ENCODE measurements at places on chromosomes 13 and 19.

DNA sequence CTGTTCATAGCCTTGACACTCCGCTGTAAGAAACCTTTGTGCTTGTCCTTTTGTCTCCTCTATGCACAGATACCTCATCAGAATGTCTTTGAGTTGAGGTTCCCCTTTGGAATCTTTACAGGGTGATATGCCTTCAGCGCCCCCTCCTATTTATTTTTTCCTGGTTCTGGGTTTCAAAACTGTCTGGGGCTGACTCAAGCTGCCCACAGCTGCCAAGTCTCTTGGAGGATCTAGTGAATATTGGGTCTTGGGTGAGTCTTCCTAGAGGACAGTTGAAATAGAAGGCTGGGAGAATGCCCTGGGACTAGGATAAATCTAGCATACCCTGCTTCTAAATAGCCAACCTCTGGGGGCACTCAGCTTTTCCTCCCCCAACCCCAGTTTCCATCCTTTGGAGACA, 930 bp downstream of the ZNF136 start:
- no peak for DNase-seq

DNA sequence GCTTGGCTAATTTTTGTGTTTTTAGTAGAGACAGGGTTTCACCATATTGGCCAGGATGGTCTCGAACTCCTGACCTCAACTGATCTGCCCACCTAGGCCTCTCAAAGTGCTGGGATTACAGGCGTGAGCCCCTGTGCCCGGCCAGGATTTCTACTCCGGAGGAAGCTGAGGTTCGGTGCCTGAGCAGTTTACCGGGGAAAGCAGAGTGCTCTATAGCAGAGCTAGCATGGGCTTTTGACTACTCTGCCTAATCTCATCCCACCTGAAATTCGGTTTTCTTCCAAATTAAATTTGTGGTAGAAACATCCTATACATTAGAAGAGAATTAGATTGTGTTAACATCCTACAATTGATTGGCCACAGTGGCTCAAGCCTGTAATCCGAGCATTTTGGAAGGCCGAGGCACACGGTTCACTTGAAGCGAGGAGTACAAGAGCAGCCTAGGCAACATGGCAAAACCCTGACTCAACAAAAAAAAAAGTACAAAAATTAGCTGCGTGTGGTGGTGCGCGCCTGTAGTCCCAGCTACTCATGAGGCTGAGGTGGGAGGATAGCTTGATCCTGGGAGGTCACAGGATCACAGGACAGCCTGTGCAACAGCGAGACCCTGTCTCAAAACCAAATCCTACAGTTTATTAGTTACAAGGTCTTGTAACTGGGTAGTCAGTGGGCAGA, 1.6 kb downstream of the RPL13A start:
- DNase-seq = no peak

DNA sequence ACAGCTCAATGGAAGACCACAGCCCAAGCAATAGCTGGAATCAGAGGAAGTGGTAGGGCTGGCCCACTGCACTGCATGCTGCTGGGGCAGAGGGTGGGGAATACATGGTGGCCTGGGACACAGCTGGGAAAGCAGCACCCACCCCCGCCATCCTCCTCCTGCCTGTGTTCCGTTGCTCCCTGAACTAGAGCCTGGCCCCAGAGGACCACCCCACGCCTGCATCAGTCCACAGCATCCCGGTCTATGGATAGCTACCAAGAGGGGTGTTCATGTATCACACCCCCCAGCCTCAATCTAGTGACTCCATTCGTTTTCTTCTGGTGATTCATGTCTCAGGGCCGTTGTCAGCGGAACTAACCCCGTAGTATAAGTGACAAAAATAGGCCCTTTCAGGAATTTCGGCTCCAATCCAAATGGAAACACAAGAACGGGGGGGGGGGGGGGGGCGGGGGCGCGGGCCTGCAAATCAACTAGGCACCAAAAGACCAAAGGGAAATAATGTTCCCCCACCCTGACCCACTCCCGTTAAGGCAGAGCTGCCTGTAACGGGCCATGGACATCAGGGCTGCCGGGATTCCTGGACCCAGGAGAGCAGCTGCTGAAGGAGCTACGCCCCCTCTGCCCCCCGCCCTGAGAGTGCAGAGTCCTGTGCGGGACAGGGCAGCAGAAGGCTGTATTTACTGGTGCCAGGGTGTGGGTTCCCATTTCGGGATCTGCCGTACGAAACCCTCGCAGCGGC, 18.9 kb upstream of the EPHX3 start:
- DNase-seq = no peak

- DNase-seq = no peak
Observed at GRCh38 chr13:100746953-100747683, 72.5 kb upstream of the TMTC4 start.

DNA sequence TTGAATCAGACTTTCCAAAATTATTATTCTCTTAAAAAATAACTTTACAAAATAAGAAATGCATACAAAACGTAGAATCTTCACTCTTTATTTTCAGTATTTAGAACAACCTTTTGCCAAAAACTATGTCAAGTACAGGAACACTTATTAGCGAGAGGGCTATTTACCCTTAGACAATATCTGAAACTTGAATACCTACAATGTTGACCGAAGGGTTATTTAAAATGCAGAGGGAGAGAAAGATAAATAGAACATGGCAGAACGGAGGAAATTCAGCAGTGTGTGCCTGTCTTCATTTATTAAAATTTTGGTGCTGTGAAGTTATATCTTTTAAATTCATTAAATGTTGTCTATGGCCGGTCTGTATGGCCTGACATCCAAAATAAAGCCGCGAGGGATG, 198.8 kb downstream of the EFNB2 start:
- no peak for DNase-seq

DNA sequence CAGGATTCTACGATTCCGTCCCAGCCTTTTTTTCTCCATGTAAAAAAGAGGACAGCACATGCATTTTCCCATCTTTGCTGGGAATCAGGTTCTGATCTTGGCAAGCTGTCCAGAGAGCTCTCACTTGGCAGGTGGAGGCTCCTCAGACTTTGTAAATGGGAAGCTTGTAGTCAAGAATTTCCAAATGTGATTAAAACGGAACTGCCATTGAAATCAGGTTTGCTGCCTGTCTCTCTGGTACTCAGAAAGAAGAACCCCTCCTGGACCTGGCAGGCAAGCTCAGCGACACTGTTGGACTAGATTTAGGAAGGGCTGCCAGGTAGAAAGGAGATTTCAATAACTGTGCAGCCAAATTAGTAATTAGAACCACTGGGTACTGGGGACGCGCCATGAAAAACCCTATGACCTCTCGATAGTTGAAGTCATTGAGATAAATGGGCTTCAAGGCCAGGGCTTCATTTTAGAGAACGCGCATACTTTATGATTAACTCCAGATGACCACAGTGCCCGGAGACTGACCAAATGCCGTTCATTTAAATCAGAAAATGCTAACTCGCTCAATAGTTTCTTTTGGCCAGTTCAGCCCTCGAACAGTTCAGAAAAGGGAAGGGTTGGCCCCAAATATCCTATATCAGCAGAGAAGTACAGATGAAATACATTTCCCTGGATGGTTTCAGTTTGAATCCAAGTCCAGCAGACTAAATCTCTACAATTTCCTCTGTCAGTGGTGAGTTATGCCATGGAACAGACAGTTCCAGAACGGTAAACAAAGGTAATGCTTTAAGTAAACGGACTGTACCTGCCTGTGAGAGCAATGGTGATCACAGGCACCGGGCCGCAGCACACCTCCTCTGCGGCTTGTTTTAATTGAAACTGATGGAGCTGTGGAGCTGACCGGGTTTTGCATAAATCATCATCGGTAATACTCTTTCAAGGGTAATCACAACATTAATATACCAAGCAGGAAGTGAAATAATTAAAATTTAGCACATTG, 517.4 kb downstream of the RFC3 start:
- DNase-seq = no peak

- no peak for DNase-seq
Observed at GRCh38 chr19:51027873-51028272, 1.5 kb upstream of the KLK11 start.

GRCh38 chr13:34372581-34372980, 554.6 kb downstream of the RFC3 start:
- no peak for DNase-seq

DNA sequence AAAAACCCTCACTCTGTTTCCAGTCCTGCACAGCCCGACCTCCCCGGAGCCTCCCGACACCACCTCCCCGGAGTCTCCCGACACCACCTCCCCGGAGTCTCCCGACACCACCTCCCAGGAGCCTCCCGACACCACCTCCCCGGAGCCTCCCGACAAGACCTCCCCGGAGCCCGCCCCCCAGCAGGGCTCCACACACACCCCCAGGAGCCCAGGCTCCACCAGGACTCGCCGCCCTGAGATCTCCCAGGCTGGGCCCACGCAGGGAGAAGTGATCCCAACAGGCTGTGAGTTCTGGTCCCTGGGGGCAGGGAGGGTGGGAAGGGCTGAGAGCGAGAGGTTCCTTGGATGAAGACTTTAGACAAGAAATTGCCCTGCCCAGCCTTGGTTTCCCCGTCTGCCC, 5.4 kb downstream of the MADCAM1 start:
- no peak for DNase-seq

DNA sequence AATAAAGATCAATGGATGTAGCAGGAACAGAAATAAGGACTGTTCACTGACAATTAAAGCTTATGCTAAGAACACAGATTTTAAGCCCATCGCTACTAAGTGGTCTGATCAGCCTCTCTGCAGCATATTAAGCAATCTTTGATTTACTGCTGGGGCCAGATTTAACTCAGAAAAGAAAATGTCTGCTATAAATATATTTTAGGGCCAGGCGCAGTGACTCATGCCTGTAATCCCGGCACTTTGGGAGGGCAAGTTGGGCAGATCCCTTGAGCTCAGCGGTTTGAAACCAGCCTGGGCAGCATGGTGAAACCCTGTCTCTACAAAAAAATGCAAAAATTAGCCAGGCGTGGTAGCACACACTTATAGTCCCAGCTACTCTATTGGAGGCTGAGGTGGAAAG, 43.0 kb downstream of the METTL21C start:
- DNase-seq = no peak
